ENCODE measurements at places on chromosomes 7 and 10.

DNA sequence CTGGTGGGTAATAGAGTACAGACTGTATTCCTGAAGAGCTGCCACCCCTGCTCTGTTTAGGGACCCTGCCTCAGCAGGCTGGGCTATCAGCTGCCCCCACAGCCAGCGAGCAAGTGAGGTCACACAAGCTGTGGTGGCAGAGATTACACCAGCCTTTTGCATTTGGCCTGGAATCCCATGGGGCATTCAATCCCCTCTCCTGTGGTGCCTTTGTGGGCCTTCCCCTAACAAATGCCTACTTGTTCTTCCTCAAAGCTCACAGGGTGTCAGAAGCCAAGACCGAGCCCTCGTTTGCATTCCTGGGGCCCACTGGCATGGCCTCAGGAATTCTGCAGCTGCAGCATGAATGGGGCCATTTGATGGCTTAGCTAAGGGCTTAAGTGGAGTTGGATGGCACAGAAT lies 212.7 kb upstream of the PHYHIPL start:
- DNase-seq = no peak

DNA sequence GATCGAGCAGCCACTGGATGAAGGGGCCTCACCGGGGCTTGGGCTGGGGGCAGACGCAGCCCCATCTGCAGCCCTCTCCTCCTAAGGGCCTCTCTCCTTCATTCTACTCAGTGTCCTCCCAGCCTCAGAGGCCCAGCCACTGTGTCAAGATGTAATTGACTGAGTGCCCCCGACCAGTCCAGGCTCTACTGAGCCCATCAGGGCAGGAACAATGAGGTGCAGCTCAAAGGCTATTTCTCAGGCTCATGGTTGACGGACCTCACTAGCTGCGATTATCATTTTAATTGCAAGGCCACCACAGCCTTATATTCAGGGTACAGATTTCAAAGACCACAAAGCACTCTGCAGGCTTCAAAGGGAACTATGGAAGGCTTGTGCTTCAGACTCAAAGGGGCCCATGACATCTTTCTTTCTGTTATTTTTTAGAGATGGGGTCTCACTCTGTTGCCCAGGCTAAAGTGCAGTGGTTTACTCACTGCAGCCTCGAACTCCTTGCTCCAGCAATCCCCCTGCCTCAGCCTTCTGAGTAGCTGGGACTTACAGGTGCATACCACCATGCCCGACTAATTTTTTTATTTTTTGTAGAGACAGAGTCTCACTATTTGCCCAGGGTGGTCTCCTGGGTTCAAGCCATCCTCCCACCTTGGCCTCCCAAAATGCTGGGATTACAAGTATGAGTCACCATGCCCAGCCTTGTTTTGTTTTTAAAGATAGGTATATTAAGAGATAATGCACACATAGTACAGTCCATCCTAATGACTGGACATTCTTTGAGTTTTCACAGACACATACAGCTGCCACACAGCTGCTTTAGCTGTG lies 23.7 kb downstream of the SLC29A3 start:
- no peak for DNase-seq

DNA sequence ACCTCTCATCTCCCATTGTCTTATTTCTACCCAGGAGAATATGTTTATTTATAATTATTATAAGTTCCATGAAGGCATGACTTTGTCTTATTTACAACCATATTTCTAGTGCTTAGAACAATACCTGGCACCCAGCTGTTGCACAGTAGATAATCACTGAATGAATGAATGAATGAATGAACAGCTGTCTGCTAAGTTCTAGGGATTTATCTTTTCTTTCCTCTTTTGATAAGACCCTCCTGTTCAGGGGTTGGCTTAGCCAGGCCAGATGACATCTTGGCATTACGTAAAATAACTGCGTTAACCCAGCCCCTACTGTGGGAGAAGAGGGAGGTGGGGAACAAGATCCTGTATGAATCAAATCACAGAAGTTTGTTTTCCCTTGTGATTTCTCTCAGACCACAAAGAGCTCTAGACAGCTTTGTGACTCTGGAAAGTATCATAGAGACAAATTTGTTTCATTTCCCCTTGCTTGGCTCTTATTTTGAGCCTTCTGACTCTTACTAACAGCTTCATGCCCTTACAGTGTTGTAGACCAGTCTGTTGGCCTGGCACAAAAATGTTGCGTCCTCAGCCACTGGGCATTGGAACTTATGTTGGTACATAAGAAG lies 8.4 kb downstream of the ZNF862 start:
- DNase-seq = peak; percentile 30

GRCh38 chr10:89738551-89739209 lies 37.3 kb downstream of the KIF20B start:
- no peak for DNase-seq

GRCh38 chr10:80051993-80052392 lies 26.5 kb upstream of the TMEM254 start:
- DNase-seq = no peak

GRCh38 chr7:118186501-118186900 lies 2.5 kb downstream of the LSM8 start:
- no peak for DNase-seq
